ENCODE measurements at places on chromosomes 7 and 10.

GRCh38 chr10:82221601-82222149 is 346.7 kb downstream of the NRG3 start:
- no peak for DNase-seq

DNA sequence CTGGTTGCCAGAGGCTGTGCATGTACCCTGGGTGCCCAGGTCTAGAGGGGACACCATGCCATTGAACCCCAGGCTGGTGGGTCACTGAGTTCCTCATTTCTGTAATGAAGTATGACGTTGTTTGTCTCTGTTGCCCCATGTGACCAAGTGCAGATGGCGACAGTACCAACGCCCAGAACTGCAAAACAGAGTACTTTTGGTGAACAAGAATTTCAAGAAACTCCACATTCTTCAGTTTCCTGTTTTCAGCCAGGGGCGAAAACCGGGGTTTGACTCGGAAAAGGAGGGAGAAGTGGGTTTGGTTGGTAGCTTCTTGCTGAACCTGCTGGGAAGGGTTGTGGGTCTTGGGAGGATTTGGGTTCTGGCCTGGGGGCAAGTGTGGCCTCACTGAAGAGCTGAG is 18.2 kb downstream of the CYP17A1 start:
- DNase-seq: no peak

- no peak for DNase-seq
Measured at GRCh38 chr7:67364441-67365017, 367.9 kb downstream of the TYW1 start.

DNA sequence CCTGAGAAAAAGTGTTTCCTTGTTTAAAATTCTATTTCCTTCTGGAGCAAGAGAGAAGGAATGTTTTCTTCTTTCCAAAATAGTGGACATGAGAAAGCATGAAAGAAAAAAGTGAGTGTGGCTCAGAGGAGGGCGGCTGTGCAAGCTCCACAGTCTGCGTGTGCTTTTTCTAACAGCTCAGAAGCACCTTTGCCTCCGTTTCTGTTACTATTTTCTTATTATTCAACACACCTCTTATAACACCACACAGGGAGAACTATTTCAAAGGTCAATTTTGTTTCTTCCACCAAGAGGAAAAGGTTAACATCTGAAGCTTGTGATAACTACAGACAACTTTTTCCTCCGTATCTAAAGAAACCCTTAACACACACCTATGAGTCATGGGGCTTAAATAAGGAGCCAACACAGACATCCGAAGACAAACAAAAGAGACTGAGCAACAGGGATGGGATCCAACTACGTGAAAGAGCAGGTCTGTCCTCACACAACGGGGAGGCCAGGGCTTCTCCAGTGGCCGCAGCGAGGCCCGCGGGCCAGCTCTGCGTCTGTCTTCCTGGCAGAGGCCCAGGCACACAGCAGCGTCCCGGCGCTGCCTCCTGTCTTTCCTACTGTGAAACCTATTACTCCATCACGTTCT is 36.2 kb upstream of the NCAPG2 start:
- DNase-seq: no peak

DNA sequence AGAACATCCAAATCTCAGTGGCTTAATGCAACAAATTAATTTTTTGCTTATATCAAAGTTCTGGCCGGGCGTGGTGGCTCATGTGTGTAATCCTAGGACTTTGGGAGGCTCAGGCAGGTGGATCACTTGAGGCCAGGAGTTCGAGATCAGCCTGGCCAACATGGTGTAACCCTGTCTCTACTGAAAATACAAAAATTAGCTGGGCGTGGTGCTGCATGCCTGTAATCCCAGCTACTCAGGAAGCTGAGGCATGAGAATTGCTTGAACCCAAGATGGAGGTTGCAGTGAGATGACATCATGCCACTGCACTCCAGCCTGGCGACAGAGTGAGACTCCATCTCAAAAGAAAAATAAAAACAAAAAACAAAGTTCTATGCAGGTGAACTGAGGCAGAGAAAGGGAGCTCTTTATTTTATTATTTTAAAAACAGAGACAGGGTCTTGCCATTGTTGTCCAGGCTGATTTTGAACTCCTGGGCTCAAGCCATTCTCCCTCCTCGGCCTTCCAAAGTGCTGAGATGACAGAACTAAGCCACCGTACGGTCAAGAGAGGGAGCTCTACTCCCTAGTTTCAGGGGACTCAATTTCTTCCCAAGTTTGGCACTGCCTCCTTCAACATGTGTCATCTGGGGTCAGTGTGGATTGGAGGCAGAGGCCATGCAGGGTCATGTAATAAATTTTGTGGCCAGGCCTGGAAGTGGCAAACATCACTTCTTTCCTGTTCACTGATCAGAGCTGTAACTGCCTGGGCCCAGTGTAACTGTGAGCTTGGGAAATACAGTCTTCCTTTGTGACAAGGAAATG is 2.4 kb downstream of the ADCK2 start:
- no peak for DNase-seq

DNA sequence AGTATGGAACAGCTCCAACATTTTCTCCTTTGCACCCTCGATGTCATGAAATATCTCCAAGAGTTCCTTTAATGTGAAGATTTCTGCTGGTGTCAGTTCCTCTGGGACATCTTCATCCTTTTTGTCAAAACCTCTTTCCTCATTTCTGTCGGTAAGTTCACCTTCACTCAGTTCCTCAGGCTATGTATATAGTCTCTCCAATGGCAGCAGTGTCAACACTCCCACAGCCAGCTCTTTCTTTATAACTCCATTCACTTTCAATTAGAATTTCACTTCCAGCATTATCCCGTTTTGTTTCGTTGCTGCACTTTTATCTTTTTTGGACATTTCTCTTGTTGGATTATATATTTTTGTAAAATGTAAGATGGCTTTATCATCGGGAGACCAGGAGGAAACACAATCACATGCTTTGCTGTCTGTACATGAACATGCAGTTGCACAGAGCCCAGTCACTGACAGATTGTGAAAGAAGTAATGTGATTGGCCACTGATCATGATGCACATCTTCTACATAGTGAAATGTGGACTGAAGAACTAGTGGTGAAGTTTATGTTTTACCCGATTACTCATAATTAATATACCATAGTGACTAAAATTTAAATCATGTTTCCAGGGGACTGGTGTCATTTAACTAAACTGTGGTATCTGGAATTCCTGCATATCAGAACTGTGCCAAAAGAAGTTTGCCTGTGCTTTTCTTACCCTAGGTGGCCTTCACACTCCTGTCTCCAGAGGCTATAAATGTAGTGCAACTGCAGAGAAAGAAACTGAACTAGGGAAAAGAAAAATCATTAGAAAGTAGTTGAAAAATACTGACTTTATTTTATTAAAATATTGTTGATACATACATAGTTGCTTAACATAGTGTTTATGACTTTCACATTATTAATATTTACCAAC is 289.6 kb downstream of the PPP1R3A start:
- no peak for DNase-seq

GRCh38 chr10:56856569-56856968 is 495.5 kb upstream of the ZWINT start:
- no peak for DNase-seq

GRCh38 chr7:112052993-112053736 is 153.0 kb downstream of the DOCK4 start:
- no peak for DNase-seq

GRCh38 chr10:2980791-2981360 is 86.5 kb upstream of the PFKP start:
- DNase-seq: no peak

DNA sequence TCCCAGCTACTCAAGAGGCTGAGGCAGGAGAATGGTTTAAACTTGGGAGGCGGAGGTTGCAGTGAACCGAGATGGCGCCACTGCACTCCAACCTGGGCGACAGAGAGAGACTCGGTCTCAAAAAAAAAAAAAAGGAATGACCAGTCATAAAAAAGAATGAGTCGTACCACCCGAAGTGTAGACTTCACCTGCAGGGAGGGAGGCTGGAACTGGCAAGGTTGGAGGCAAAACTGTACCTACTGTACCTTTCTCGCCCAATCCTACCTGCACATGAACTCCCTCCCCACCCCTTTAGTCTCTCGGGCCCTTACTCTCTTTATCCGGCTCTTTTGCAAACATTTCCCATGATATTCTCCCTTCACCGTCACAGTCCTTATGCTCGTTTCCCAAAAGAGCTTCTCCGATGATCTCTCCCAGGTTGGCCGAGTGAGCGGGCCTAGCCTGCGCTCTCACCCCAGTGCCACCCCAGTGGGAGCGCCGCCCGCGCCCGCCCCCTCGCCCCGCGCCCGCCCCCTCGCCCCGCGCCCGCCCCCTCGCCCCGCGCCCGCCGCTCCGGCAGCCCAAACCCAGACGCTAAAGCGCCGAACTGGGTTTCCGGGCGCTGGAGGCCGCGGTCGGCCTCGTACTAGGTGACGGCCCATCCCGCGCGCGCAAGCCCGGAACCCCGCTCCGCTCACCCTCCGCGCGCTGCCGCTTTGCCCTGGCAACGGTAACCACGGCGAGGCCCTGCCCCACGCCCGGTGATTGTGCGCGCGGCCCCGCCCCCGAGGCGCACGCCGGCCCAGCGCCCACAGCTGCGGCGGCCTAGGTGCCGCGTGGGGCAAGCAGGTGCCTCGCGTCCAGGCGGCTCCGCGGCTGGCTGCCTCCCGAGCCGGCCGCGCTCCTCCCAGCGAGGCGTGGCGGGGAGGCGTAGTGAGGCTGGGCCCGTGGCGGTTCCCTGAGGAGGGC is at the start of gene SMKR1:
Gene SMKR1 (plus strand): TSS at position 772 of the 948 bp plus-strand sequence. CDS start 294 bp downstream, outside the sequence.
- peak; percentile 65 for DNase-seq

- peak; percentile 82 for DNase-seq
Measured at GRCh38 chr7:148700661-148701064, 2.0 kb downstream of the CUL1 start.

DNA sequence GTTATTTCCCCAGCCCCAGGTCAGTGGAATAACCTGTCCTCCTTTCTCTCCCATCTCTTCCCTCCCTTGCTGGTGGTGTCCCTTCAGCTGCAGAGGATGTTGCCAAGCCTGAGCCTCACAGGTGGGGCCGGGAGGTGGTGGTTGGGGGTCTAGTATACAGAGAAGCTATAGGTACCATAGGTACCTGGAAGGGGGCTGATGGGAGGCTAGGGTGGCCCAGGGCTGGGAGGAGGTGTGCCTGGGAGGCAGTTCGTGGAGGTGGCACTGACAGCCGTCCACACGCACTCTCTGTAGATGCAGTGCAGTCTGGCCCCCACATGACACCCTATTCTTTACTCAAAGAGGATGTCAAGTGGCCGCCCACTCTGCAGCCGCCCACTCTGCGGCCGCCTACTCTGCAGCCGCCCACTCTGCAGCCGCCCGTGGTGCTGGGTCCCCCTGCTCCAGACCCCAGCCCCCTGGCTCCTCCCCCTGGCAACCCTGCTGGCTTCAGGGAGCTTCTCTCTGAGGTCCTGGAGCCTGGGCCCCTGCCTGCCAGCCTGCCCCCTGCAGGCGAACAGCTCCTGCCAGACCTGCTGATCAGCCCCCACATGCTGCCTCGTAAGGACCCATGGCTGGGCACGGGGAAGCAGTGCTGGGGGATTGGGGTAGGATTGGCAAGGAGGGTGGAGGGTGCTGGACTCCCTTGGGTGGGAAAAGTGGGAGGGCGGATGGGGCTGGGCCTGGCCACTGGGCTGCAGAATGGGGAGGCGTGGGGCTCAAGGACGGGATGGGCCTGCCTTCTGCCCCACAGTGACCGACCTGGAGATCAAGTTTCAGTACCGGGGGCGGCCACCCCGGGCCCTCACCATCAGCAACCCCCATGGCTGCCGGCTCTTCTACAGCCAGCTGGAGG is 9.5 kb downstream of the IRF5 start:
- DNase-seq: no peak

- no peak for DNase-seq
Measured at GRCh38 chr10:37563715-37564108, 293.7 kb downstream of the ZNF248 start.

- DNase-seq: no peak
Measured at GRCh38 chr7:49333180-49333881, 409.0 kb downstream of the CDC14C start.

- no peak for DNase-seq
Measured at GRCh38 chr10:12960334-12960898, 41.1 kb downstream of the CCDC3 start.

- DNase-seq: no peak
Measured at GRCh38 chr10:73983096-73984047, 14.5 kb upstream of the VCL start.

DNA sequence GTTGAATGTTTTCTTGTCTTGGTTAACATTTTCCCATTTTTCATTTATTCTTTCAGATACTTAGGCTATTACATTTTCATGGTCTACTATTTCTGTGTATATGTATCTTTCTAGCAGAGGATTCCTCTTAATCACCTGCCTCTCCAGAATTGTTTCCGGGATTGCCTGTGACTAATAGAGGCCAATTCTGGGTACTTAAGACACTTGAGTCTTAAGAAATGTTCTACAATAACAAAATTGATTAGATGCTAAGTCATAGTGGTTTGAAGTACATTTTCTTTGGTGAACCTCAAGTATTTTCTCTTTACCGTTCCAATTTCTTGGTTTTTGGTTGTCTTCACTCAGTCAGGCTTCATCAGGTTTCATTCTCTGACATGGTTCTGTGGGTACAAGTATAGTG is 26.4 kb downstream of the BBS9 start:
- no peak for DNase-seq
